ENCODE measurements at places on chromosomes 13 and 19.
A peak's percentile ranks its signal among the peaks of the same experiment; 100 is the strongest.

GRCh38 chr13:113157206-113157928 is 1.1 kb upstream of the PROZ start:
- DNase-seq = no peak

DNA sequence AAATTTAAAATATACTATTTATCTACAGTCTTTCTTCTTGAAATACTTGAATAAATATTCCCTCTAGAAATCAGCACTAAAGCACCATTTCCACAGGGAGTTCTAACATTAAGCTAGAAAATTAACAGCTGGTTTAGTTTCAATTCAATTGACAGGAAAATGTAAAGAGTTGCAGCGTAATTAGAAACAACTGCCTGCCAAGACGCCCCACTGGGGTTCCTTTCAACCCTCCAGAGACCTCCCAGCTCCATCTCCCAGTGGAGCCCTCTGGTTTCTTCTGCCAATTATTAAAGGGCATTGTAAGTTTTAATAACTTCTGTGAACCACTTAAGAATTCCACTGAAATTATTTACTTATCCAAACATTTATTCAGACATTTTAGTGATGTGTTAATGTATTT is 4.2 kb downstream of the GJA3 start:
- no peak for DNase-seq

DNA sequence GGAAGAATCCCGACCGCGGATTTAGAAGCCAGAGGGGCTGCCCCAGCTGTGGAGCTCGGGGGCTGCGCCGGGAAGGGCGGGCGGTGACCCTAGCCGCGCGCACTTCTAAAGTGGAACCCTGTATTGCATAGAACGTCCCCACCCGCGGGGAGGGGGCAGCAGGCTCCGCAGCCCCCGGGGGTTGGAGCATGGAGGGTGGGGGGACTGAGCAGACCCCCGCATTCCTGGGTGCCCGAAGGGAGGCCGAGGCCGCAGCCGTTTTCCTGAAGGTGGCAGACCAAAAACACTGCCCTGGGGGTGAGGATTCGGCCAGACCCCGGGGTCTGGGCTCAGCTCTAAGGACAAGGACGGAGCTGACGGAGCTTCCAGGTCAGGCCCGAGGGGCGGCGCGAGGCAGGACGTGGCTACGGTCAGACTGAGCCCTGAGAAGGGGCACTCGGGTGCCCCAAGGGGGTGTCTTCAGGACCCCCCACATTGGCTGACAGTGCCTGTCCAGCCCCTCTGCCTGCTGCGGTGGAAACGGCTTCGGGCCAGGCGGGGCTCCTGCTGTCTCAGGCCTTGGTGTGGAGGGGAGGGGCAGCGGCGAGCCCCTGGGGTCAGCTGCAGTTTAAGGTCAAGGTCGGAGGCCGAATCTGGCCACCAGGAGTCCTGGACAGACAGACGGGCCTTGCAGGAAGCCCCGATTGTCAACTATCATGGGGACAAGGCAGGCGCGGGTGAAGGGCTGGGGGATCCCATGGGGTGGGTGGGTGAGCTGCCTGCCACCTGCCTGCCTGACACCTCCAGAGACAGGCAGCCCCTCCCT is 12.6 kb downstream of the MKNK2 start:
- no peak for DNase-seq

DNA sequence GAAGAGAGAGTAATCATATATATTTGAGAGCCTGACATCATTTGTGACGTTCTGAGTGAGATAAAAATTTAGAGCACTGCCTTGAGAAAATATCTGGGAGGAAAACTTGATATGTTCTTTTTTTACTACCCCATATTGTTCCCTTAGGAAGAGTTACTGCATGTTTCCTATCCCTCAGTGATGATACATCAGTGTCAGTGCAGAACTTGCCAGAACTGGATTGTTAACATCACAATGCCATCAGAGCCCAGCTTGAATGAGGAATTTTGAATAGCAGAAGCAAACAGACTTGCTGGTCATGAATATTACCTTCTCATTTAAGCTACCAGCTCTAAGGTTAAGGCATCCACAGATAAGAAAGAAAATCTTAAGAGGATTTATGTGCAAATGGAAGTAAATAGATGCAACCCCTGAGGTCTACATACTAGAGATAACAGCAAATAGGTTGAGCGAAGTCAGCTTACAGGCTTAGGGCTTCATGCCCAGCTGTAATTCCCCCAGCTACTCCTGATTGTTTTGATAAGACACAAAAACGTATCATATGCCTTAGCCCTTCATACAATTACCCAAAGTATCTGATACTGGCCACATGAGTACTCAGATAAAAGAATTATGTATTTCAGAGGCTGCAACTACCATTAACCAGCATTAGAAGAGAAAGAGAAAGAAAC is 313.7 kb upstream of the ATXN8OS start:
- DNase-seq = no peak

GRCh38 chr19:30870876-30871275 is 478.4 kb downstream of the TSHZ3 start:
- no peak for DNase-seq

DNA sequence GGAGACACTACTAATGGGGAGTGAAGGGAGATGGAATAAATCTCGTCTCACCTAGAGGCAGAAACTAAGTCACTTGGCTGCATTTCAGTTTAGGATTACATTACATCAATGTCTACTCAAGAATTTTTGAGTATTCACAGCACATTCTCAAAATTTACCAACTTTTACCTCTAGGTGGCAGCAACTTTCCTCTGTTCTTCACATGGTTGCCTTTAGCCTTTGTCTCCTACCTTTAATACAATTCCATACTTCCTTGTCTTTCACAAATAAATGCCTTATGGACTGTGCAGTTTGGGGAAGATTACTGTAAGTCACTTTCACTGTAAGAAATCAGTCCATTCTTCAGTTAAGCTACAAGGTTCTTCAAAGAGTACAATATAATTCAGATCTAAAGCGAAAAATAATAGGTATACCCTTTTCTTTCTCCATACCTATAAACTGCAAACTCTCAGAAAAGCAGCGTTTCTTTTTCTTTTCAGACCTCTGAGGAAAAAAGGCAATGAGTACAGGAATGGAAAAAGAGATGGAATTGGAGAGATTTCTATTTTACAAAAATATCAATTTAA is 379.4 kb downstream of the KLF12 start:
- DNase-seq = peak; percentile 59

DNA sequence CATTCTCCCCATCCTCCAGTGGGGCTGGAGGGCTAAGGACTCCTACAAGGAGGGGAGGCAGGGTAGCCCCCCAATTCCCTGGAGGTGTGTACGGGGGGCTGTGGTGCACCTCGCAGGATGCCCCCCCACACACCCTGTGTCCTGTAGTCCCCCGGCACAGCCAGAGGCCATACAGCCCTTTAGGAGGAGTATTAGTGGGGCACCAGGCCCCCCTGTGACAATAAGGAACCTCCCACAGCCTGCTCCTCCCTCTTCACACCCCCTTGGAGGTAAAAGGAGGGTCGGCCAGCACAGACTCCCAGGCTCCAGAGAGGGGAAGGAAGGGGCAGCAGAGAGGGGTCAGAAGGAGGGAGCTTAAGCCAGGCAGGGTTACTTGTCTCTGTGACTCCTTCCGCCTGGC is at the start of gene NANOS3:
Gene NANOS3 (plus strand): TSS at position 301 of the 400 bp plus-strand sequence. CDS start 115 bp downstream, outside the sequence.
- no peak for DNase-seq
